Activated CD4-positive, alpha-beta T cell treated with anti-CD3 and anti-CD28 coated beads, Interleukin-10, Interleukin-2, amounts not matched to agents 100 ng/mL and 50 ng/mL, durations not matched to agents 16 hours and 8 hours (primary cell): ENCODE measurements at places on chromosomes 3 and 15.

GRCh38 chr3:46208167-46208704, at the start of gene CCR1:
Gene CCR1, minus strand, starts transcription at chr3:46208313. Its CDS starts 4,000 bp downstream, at chr3:46204313.
- peak; percentile 77 for DNase-seq

DNA sequence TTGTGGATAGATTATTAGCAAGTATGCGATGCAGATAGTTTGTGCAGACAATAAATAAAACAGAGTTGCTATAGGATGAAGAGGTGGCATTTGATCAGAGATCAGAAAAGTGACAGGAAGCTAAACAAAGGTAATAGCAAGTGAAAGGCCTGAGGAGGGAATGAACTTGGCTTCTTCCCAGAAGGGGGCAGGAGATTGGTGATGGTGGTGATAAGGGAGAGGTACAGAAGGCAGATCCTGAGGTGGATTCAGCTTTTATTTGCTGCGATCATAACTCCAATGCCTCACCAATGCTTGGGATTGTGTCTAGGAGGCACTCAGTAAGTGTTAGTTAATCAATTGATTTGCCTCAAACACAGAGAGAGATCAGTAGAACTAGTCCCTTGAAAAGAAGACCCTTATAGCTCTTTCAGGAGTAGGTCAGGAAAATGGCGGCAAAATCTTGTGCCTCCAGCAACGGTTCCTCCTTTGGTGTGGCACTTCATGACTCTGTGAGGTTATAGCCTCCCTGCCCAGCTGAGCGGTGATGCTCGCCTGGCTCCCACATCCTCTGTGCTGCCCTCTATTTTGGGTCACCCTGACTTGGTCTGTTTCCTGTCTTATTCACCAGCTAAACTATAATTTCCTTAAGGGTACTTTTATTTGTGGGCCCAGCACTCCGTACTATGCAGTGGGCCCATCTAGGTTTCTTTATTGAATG, 37.5 kb downstream of the TGFBR2 start:
- DNase-seq: peak; percentile 85

- no peak for DNase-seq
Measured at GRCh38 chr15:101147181-101147580, 104.7 kb downstream of the CHSY1 start.

GRCh38 chr15:49731187-49732099, 110.6 kb downstream of the DTWD1 start:
- DNase-seq: no peak

DNA sequence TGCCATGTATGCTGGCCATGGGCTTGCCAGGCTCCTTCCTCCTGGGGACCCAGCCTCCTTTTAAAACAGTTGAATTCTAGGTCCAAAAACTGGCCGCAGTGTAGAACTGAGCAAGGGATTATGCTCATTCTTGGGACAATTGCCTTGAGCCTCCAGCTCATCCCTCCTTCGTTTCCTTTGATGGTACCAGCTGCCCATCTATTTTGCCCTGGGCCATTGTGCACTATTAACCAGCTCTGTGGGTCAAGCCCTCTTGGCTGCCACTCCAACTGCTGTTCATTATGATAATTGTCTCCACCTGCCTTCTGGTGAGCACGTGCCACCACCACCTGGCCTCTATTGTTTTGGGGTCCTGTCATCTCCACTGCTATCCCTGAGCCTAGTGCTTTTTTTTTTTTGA, 75.8 kb upstream of the SYN2 start:
- no peak for DNase-seq

DNA sequence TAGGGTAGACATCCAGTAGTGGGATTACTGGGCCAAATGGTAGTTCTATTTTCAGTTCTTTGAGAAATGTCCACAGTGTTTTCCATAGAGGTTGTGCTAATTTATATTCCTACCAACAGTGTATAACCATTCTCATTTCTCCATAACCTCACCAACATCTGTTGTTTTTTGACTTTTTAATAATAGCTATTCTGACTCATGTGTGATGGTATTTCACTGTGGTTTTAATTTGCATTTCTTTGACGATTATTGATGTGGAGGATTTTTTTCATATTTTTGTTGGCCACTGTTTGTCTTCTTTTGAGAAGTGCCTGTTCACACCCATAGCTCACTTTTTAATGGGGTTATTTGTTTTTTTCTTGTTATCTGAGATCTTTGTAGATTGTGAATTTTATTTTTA, 125.2 kb downstream of the CFAP20DC start:
- DNase-seq: no peak

DNA sequence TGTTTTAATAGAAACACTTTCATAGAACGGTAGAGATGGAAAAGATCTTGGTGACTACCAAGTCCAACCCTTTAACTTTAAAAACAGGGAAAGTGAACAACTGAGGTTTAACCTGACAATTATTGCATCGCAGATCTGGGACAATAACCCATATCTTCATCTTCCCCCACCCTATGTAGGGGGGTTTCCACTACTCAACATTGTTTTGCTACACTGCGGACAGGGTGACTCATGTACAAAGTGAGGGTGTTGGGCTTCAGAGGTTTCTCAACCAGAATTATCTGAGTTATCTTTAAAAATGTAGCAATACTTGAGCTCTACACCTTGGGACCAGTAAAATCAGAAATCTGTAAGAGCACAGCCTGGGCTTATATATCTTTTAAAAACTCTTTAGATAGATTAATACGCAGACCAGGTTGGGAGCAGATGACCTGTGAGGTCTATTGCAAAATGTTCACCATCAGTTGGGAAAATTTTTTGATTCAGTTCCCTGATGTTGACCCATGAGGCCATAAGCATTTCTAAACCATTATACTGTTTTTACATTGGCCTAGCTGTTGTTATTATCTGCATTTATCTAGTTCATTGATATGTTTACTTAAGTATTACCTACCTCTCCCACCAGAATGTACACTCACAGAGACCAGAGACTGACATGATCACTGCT, 103.6 kb upstream of the ICE2 start:
- peak; percentile 92 for DNase-seq

DNA sequence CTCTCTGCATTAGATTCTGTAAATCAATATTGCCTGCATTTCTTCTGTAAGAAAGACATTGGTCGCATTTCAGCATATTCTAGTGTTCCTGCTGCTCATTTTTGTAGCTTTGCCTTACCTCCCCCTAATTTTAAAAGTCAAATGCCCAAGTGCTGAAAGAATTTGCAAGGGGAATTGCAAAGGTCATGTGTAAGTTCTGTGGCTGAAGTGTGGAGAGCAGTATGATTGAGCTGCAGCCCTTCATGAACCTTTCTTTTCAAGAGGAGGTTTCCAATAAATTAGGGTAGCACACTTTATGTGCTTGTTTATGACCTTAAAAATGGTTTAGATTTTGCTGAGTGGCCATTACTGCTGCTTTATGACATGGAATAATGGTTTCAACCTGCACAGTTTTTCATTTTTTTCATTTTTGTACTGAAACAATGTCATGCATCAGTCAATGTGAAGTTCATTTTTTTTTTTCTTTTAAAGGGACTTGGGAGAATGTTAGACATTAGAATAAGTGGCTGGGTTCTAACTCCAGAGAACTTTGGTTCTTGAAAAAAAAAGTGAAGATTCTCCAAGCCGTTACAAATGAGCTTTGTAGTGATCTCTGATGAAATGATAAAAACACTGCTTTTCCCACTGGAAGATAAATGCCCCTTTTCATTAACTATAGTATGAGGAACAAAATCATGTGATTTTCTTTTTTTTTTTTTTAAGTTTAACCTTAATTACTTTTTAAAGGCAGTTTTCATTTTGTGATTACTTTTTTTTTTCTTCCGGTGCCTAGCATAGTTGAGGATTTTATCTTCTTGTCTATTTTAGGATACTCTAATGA, 99.6 kb downstream of the MITF start:
- no peak for DNase-seq

- DNase-seq: peak; percentile 60
Measured at GRCh38 chr3:33064929-33065328, 32.0 kb downstream of the GLB1 start.

DNA sequence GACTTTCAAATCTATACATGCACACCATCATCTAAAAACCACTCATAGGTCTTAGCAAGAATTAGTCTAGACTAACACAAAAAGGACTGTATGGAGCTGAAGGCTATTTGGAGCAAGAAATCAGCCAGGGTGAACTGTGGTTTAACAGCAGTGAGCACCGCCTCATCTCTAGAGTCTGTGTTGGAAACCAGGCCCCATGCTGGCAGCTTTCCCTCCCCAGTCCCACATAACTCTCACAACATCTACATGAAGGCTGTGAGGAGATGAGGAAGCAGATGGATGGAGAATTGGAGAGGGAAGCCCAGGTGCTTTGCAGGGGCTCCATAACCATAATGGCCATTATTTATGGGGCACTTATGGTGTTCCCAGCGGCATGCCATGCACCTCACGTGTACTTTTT, 133.2 kb upstream of the TOPAZ1 start:
- no peak for DNase-seq

DNA sequence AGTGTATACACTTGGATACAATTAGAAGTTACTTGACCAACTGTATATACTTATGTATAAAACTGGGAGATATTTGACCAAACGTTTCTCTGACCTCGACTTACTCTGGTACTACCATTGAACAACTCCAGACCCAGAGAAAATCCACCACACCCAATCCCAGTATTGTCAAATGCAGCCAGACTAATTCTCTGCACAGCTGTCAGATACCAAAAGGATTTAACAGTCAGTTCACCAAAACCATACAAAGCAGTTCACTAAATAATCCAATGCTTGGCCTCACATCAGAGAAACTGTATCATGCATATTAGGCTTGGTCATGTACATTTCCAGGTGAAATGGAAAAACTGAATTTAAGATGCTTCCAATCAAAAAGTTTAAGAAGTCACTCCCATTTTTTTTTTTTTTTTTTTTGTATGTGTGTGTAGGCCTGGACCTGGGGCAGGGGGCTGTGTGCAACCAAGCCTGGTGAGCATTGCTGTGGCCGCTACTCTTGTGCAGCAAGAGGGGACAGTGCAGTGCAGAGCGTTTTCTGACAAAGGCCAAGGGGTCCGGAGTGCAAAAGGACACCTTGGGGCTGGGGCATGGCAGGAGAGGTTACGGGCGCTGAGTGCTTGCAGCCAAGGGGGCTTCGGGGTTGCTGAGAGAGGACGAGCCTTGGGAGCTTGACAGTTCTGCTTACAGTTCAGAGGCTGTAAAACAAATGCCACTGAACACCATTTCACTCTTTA, 1.4 kb downstream of the TOMM70 start:
- DNase-seq: no peak

- no peak for DNase-seq
Measured at GRCh38 chr3:141385406-141386125, 17.3 kb downstream of the ZBTB38 start.

DNA sequence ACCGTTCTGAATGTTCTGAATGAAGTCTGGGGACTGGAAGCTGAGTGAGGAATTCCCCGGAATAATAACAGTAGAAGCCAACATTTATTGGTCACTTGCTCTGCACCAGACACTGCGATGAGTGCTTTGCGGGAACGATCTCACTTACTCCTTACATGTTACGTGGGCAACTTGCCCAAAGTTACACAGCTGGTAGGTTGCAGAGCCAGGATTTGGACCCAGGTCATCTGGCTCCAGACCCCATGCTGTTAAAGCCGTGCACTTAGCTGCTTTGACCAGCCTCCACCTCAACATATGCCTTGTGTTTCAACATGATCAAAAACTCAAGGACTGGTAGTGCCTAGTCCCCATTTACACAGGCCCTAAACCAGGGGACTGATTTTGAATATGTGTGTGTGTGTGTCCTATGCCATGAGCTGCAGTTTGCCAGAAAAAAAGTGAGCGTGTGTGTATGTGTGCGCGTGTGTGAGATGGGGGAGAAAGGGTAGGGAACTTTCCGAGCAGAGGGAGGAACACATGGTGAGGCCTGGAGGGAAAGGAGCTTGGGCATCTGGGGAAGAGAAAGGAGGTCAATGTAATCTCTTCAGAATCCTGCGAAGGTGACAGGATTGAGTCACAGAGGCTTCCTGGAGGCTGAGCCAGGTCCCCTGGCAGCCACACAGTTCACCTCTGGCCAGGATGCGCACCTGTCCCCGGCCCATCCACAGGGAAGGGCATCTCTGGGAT, 28.9 kb downstream of the LINGO1 start:
- DNase-seq: no peak

- no peak for DNase-seq
Measured at GRCh38 chr15:31149088-31149505, 47.6 kb upstream of the TRPM1 start.

- no peak for DNase-seq
Measured at GRCh38 chr3:81643721-81644120, 117.7 kb downstream of the GBE1 start.

DNA sequence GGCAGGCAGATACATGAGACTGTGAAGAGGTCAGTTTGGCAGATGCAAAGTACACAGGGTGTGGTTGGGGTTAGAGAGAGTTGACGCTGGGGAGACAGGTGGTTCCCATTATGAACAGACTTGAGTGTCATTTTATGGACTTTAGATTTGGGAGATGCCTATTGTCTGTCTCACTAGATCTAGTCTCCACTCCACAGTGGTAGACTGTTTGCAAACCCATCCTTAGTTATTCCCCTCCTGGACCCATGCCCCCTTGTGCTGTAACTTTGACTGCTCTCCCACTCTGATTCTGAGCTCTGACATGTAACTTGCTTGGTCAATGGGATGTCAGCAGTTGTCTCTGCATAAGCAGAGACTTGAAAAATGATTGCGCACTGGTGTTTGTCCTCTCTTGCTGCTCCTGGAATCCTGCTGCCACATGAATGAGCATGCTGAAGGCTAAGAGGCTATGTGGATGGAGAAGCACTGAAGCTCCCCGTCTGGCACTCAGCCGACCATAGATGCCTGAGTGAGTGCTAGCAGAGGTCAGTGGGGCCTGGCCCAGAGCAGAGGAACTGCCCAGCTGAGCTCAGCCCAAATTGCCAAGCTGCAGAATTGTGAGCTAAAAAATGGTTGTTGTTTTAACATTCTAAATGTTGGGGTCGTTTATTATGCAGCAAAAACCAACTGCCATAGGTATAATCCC, 88.2 kb downstream of the FAM43A start:
- DNase-seq: no peak

- peak; percentile 11 for DNase-seq
Measured at GRCh38 chr15:63070681-63071129, 28.2 kb downstream of the TPM1 start.

GRCh38 chr3:160852856-160853255, 96.8 kb downstream of the PPM1L start:
- DNase-seq: no peak

GRCh38 chr15:77731945-77732344, 99.2 kb upstream of the LINGO1 start:
- DNase-seq: no peak

DNA sequence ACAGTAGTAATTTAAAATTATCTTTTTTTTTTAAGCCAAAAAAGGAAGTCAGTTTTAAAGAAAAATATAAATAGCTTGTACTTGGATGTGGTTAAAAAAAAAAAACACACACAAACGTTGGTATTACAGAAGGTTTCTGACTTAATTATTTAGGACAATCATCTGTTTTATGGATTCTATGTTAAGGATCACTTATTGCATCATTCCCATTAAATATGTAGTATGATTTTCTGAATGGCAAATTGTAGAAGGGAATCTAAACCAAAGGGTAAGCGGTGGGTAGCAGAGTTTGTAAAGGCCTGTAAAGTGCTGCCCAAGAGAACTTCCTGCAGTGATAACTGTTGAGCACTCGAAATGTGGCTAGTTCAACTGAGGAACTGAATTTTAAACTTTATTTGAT, 8.0 kb downstream of the SENP2 start:
- DNase-seq: no peak
